ENCODE measurements at places on chromosomes 1 and 21. TPM values are rescaled to one million over a fixed set of nuclear protein-coding genes. Genes with fewer than 3 reads are reported as not detected.

The GJA5 gene
- total RNA-seq, result 0.94 TPM

The MMEL1 gene
- total RNA-seq, result 7.8 TPM

The ST6GALNAC5 gene
- 41.0 TPM for total RNA-seq

The CFAP107 gene
- total RNA-seq, result not detected

The PLD5 gene
- 4.4 TPM for total RNA-seq

The XKR8 gene
- total RNA-seq, result 4.7 TPM

The LAMB3 gene
- 1.3 TPM for total RNA-seq

The EPS8L3 gene
- not detected for total RNA-seq

The CBR3 gene
- 2.8 TPM for total RNA-seq

The IQGAP3 gene
- total RNA-seq, result 5.9 TPM

The CYP4Z1 gene
- 0.63 TPM for total RNA-seq

The NPHS2 gene
- total RNA-seq, result not detected

The HEYL gene
- total RNA-seq, result 0.63 TPM

The DFFA gene
- total RNA-seq, result 32.2 TPM

The ZNF281 gene
- 44.4 TPM for total RNA-seq

The CLDN14 gene
- not detected for total RNA-seq

The CYP4A22 gene
- not detected for total RNA-seq

The RPE65 gene
- 0.31 TPM for total RNA-seq

The PLPP3 gene
- 33.2 TPM for total RNA-seq

The MNDA gene
- total RNA-seq, result 1.3 TPM

The LIN9 gene
- 18.2 TPM for total RNA-seq

The RCSD1 gene
- 4.4 TPM for total RNA-seq

The KLHL12 gene
- 35.1 TPM for total RNA-seq

The LORICRIN gene
- not detected for total RNA-seq

The WDR64 gene
- not detected for total RNA-seq

The PAPPA2 gene
- total RNA-seq, result 9.4 TPM
